Thyroid gland (tissue), 4 donors: ENCODE measurements at places on chromosomes 6 and 20.

- DNase-seq: no peak
Measured at GRCh38 chr6:56101141-56101553, 146.2 kb downstream of the COL21A1 start.

- no peak for DNase-seq
Measured at GRCh38 chr6:125230674-125231073, 71.1 kb downstream of the HDDC2 start.

DNA sequence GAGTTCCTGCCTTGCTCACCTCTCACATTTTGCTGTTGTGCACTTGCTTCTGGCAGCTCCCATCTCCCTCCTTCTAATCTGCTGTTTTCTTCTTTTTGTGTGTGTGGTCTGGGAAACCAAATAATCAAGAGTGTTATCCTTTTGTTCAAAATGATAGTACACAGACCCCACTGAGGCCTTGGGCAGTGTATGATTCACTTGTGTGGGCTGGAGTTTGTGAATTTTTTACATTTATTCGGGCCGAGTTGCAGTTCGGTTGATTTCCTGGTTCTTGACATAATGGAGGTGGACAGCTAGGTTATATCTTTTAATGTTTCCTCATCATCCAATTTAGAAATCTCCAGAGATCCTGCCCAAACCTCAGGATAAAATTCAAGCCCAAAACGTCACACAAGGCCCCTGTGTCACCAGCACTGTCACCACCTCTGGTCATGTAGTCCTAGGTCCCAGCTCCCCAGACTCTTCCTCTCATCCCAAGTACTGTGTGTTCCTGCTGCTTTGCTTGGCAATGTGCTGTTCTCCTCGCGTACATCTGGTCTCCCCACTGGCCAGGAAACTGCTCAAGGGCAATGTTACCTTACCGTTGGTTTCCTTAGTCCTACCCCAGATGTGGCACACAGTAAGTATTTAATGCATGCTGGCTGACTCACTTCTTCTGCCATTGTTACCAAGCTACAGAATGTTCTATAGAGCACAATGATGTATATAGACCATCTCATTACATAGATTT lies 55.7 kb upstream of the PHACTR2 start:
- no peak for DNase-seq

- peak; percentile 71 for DNase-seq
Measured at GRCh38 chr6:26183581-26184366, 96.5 kb downstream of the HFE start.

- DNase-seq: no peak
Measured at GRCh38 chr6:129701721-129702455, 8.1 kb downstream of the ARHGAP18 start.

- peak; percentile 46 for DNase-seq
Measured at GRCh38 chr6:136551103-136551502, 881 bp upstream of the MAP7 start.

GRCh38 chr20:41135888-41136679 lies 1.3 kb upstream of the PLCG1 start:
- no peak for DNase-seq
